ENCODE measurements at places on chromosomes 2 and 18.

- DNase-seq = peak; percentile 74
Observed at GRCh38 chr2:238947920-238948710, 100.2 kb downstream of the TWIST2 start.

- DNase-seq = no peak
Observed at GRCh38 chr2:218002845-218003180, at the start of gene TNS1. Gene TNS1 (minus strand): TSS chr2:218002995. CDS start chr2:218002872, 123 bp downstream.

DNA sequence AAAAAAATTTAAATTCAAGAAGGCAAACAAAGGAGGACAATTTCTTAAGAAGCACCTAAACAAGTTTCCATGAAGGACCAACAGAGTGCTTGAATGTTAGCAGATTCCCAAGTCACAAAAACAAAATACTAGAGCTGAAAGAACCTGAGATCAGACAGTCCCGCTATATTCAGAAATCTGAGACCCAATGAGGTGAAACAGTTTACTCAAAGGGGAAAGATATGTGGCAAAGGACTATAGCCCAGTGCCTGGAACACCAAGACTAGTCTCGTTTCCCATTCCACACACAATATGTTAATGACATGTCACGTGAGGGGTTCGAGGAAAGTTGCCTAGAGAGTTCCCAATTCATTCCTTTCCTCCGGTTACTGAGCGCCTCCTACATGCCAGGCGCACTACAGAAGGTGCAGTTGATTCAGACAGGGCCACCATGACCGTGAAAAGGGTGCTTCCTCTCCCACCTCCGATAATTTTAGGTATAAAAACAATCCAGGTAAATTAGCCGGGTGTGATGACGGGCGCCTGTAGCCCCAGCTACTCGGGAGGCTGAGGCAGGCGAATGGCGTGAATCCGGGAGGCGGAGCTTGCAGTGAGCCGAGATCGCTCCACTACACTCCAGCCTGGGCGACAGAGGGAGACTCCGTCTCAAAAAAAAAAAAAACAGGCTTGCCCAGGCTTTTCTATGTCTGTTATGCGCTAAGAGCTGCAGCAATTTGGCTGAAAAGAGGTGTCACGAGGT is 617 bp downstream of the SRBD1 start:
- peak; percentile 43 for DNase-seq

DNA sequence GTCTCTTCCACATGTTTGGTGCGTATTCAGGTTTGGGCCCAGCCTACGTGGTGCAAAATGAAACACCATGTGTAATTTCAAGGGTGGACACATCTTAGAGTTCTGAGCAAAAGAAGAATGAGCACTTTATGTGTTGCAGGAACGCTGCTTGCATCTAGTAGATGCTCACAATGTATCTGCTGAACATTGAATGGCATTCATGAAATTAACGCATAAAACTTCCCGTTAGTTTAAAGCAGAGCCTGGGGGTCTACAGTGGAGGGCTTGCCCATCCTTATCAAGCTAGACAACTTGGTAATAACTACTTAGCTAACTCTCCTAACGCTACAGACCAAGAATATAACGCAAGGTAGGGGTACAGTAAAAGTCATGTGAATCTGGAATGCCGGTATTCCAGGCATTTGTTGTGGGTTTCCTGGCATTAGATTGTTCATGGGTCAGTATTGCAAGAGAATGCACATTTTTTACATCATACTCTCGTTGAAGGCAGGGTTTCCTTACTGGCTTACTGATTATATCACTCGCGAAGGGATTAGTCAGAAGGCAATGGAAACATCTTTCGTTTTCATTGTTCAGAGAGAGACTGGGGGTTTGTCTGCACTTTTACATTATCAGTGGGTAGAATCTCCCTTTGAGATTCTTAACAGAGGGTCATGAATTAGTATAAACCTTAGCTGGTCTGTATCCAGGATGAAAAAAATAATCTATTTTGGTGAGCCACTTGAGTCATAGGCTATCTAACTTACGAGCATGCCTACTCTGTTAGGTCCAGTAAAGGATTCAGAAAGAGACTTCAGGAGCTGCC is 229.5 kb upstream of the EPAS1 start:
- no peak for DNase-seq

- DNase-seq = peak; percentile 68
Observed at GRCh38 chr18:74342416-74343043, 26.9 kb downstream of the C18orf63 start.

DNA sequence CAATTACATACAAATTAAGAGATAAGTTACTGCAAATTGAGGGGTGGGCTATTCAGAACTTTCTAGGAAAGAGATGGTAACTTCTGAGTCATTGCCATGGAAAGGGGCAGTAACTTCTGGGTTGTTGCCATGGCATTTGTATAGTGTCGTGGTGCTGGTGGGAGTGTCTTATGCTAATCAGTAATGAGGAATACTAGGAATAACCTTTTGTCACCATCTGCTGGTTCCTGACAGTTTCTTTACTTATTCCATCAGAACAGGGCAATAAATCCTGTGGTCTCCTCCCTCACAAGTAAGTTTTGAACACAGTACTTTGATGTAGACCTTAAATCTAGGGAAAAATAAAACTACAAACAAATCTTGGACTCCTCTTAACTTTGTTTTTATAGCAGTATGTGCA is 435.4 kb downstream of the BCL11A start:
- no peak for DNase-seq

GRCh38 chr2:120066800-120067547 is 54.1 kb downstream of the EPB41L5 start:
- no peak for DNase-seq

- no peak for DNase-seq
Observed at GRCh38 chr2:51304311-51304710, 272.4 kb upstream of the NRXN1 start.

- no peak for DNase-seq
Observed at GRCh38 chr2:217523286-217523685, 479.5 kb downstream of the TNS1 start.

DNA sequence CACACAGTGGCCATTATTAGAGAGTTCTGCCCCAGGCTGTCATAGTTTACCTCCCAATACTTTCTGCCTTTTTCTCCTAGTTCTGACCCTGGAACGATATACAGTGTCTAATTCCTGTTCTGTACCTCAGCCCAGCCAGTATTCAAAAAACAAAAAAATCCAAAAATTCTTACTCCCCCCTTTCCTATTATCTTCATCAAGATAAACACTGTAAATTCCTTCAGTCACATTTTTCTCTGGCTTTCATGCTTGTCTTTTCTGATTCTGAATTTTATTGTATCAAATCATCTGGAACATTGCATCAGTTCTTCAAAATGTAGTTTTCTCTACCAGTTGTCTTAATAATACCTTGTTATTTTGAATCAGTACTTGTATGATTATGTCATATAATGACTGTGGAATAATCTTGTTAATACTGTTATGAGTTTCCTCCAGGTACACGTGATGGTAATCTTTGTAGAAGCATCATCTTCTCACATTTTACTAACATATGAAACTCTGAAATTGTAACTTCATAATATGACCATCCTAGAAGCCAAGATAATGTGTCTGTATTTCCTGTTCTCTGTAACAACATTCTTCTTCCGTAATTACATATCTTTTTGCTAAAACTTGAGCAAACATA is 79.0 kb upstream of the NOSTRIN start:
- DNase-seq = no peak

GRCh38 chr2:156083763-156084493 is 248.6 kb downstream of the NR4A2 start:
- no peak for DNase-seq

- DNase-seq = peak; percentile 19
Observed at GRCh38 chr18:32152705-32153448, 37.0 kb upstream of the MEP1B start.

DNA sequence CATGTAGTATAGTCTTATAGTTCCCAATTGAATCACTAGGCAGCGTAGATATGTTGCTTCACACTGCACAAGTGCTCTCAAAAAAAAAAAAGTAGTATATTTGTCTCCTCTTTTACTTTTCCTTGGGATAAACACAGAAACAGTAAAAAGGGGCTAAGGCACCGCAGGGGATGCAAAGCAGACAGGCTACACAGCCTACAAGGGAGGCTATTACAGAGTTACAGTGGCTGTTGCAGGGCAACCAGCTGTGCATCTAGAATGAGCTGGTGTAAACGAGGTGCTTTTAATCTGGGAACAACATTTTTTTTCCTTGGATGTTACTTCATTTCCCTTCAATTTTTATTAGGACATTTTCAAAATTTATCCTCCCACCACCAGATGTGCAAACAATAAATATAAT is 1934.7 kb upstream of the CELF4 start:
- no peak for DNase-seq

- no peak for DNase-seq
Observed at GRCh38 chr2:217912098-217913024, 90.4 kb downstream of the TNS1 start.

DNA sequence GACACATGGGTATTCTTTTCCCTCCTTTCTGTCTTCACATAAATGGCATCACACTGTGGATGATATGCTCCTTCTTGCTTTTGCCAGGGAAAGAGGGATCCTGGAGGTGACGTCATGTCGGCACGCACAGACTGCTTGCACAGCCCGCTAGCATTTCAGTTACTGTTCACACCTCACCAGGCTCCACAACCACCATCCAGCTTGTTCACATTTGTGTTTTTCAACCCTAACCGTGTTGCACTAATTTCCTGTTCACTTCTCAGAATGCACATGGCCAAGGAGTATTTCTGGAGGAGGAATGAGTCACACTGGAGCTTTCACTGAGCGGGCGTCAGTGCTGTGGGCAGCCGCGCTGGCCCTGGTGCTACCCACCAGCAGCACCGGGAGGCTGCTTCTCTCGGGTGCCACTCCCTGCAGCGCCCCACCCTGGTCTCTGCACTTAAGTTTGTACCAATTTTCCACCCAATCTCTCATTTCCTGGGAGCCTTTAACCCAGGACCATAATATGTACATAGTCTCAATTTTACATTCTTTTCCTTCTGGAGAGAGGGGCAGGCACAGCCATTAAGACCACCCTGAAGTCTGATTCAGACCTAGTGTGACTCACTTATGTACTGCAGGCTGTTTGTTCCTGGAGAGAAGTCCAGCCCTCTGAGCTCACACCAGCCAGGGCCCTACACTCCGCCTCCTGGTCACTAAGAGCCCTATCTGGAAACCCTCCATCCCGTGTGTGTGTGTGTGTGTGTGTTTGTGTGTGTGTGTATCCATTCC is 65.1 kb downstream of the MBP start:
- no peak for DNase-seq

DNA sequence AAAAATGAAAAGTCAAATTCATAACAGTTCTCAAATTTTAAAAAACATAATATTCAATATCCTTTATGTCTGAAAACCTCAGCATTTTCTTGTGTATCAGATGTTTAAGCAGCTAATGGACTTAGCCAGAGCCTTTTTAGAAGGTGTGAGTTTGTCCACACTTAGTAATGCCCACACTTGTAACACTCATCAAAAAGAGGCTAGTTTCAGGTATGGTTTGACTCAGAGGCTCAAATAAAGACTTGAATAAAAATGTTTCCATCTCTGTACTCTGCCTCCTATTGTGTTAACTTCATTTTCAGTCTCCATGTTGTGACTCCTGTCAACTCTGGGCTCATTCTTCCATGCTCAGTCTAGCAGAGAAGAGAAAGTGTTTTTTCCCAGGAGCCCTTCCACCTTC is 311.6 kb downstream of the IRS1 start:
- DNase-seq = no peak

- no peak for DNase-seq
Observed at GRCh38 chr2:123364243-123364896, 660.7 kb upstream of the CNTNAP5 start.

- DNase-seq = no peak
Observed at GRCh38 chr2:74474899-74475298, 2.4 kb upstream of the MRPL53 start.

DNA sequence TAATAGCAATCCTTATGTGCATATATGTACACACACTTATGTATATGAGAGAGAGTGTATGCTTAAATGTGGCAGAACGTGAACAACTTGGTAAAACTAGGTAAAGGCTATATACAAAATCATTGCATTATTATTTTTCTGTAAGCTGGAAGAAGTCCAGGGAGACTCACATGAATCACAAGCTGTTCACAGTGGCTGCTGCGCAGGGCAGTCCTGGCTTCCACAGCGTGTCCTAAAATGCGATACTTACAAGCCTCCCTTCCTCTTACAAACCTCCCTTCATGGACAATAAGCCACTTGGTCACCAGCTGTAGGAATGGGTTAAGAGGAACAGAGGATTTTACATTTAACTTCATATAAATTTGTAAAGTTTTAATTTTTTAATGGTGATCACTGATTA is 114.9 kb upstream of the AGAP1 start:
- DNase-seq = no peak

- no peak for DNase-seq
Observed at GRCh38 chr2:58401936-58402335, 160.8 kb upstream of the FANCL start.

DNA sequence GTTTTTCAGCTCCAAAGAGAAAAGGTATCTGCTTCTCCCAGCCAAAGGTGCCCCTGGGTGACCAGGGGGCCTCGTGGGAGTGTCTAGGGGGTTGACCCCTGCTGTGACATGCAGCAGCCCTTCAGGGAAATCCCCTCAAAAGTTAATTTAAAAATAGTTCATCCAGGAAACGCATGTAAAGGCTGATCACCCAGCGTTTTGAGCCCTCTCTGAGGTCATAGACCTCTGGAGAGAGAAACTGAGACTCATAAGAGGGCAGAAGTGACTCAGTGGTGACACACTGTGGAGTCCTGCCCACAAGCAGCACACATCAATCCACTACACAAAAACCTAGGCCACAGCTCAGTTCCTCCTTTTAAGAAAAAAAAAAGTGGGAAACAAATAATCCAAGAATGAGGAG is 11.9 kb downstream of the GAL3ST2 start:
- DNase-seq = no peak

DNA sequence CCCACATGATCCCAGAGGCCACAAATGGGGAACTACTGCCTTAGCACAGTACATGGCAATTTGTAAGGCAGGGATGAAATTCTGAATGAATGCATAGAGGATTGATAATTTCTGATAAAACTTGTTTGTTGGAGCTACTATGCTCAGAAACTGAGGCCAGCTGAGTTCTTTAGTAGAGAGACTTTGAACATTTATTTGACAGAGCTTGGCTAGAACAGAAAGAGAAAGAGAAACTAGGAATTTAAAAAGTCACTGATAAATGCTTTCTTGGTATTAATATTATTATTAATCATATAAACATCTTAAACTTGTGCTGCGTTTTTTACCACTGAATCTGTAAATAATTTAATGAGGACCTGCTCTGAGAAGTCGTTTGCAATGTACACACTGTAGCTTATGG is 923.7 kb upstream of the CNTNAP5 start:
- peak; percentile 18 for DNase-seq

- no peak for DNase-seq
Observed at GRCh38 chr2:48332286-48332685, 197.7 kb upstream of the STON1 start.

GRCh38 chr2:23410596-23410995 is 25.6 kb downstream of the KLHL29 start:
- no peak for DNase-seq

- DNase-seq = no peak
Observed at GRCh38 chr18:63046375-63046774, 273.2 kb downstream of the BCL2 start.

- DNase-seq = no peak
Observed at GRCh38 chr2:10067330-10067729, 12.9 kb downstream of the CYS1 start.

Measured in MM.1S (cell line).